ENCODE measurements at places on chromosomes 2 and 18.

DNA sequence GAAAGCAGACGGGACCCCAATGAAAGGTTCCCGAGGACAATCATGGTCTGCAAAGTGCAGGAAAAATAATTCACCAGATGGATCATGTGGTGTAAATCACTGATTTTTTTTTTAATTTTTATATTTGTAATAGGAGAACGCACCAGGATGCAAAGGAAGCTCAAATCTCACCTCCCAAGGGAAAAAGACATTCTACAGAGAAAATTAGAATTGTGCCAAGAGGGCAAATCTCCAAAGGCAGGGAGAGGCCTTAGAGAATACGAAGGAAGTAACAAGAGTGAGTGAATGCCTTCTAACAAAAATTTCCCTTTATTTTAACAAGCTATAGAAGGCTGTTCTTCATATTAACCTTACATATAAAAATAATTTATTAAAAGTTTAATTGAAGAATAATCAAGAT, 90.9 kb downstream of the ANKRD44 start:
- no peak for DNase-seq

DNA sequence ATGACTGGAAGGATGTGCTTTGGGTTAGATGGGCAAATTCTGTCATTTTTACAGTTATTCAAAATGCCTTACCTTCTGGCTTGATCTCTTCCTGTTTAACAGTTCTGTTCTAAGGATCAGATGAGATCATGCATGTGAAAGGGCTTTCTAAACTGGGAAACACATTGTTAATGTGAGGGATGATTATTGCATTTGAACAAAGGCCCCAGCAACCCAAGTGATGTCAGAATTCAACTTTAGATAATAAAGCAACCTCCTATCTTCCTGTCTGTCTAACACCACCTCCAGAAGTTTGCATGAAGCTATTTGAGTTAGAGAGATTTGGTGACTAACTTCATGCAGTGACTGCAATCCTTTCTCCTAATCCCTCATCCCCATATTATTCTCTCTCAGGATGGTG, 77.8 kb upstream of the B3GNT2 start:
- no peak for DNase-seq

GRCh38 chr2:38922902-38923301, 33.2 kb downstream of the ARHGEF33 start:
- no peak for DNase-seq

GRCh38 chr2:99615247-99615771, 125.5 kb upstream of the REV1 start:
- DNase-seq, result peak; percentile 47

GRCh38 chr2:231667496-231667895, 40.8 kb upstream of the PTMA start:
- no peak for DNase-seq

DNA sequence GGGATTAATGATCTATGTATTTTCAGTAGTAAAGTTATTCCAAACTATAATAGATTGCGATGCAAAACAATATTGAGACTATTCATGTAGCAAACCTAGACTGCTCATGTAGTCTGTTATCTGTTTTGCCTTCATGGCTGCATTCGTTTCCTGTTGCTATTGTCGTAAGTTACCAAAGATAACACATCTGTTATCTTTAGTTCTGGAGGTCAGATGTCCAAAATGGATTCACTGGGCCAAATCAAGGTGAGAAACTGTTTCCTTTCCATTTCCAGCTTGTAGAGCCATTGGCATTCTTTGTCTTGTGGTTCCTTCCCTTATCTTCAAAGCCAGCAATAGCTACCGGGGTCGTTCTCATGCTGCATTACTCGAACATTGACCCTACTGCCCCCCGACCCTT, 20.9 kb downstream of the ITGAV start:
- no peak for DNase-seq

- no peak for DNase-seq
These were observed 64.0 kb downstream of the INPP4A start for GRCh38 chr2:98508709-98509066.

GRCh38 chr2:230636684-230637271, 75.9 kb upstream of the CAB39 start:
- DNase-seq, result no peak

GRCh38 chr2:207960911-207961310, 64.4 kb downstream of the PLEKHM3 start:
- DNase-seq, result no peak

- DNase-seq, result no peak
These were observed 71.2 kb upstream of the DOCK10 start for GRCh38 chr2:225113371-225114015.

GRCh38 chr18:24763765-24764513, 303.5 kb downstream of the HRH4 start:
- DNase-seq, result no peak

DNA sequence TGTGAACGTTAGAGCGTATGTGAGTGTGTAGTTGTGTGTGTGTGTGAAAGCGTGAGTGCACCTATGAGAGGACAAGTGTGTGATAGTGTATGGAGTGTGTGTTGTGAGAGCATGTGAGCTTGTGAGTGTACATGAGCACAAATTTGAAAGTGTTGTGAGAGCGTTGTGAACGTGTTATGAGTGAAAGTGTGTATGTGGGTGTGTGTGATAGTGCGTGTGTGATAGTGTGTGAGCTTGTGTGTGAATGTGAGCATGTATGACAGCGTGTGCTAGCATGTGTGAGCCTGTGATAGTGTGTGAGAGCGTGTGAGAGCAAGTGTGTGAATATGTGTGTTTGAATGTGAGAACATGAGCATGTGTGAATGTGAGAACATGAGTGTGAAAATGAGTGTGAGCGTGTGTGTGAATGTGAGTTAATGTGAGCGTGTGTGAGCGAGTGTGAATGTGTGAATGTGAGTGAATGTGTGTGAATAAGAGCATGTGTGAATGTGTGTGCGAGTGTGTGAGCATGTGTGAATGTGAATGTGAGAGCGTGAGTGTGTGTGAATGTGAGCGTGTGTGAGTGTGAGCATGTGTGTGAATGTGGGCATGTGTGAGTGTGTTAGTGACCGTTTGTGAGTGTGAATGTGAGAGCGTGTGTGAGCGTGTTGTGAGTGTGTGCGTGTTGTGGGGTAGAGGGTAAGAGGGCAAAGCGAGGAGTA, 25.0 kb downstream of the RALB start:
- no peak for DNase-seq

- DNase-seq, result no peak
These were observed 8.2 kb upstream of the KIAA2012 start for GRCh38 chr2:202064881-202065230.

DNA sequence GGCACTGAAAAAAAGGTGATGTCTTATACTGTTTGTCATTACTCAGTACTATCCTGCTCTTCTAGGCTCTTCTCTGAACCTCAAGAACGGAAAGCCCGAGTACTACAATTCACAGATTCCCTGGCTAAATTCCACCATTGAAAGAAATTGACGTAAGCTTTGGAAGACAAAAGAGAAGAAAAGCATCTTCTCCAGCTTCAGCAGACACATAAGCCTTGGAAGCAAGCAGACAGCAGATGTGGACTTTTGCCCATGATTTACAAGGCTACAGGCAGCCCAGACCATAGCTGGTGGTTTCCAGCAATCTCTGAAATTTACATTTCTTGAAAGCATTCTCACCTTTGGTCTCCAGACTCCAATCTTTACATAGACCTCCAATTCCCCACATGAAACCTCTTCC, 289.0 kb downstream of the C1D start:
- no peak for DNase-seq

DNA sequence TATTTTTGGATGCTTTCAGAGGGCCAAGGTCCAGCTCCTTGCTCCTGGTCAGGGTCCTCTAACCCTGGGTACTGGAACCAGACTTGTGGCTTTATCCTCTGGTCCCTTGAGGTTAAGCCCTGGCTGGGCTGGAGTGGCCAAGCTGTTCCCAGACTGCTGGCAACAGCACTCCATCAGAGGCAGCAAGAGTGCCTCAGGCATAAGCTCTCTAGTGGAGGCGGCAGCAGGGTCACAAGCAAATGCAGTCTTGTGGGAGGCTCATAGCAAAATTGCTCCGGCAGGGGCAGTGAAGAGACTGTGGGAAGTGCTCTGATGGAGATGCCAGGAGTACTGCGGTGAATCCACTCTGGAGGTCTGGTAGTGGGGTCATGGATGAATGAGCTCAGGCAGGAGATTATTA, 128.9 kb upstream of the OTOS start:
- no peak for DNase-seq

GRCh38 chr2:238263204-238264071, 23.6 kb upstream of the HES6 start:
- peak; percentile 91 for DNase-seq

GRCh38 chr18:32469190-32469651, 1.5 kb downstream of the GAREM1 start:
- no peak for DNase-seq

- no peak for DNase-seq
These were observed 15.8 kb downstream of the KYNU start for GRCh38 chr2:142893241-142893640.

DNA sequence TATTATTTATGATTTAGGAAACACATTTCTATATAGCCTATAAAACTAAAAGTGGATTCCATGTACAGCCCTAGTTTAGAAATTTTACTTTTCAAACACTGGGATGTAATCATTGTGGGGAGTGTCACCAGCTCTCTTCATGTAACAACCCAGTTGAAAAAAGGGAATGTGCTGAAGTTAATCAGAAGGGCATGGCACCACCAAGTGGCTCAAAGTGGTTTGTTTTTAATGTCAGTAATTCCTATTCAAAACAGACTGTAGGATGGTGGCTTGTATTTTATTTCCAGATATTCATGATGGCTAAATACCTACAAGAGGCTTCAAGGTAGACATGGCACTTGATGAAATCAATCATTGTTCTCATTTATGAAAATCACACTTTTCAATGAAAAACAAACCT, 58.1 kb upstream of the TMEM182 start:
- DNase-seq, result no peak

- DNase-seq, result no peak
These were observed 2.8 kb downstream of the ECEL1 start for GRCh38 chr2:232484628-232485347.

GRCh38 chr2:28538652-28539051, 42.8 kb downstream of the PLB1 start:
- no peak for DNase-seq

- DNase-seq, result no peak
These were observed 81.8 kb downstream of the FAM168B start for GRCh38 chr2:131011486-131011885.

- no peak for DNase-seq
These were observed 226.5 kb upstream of the SPRED2 start for GRCh38 chr2:65658881-65659280.

DNA sequence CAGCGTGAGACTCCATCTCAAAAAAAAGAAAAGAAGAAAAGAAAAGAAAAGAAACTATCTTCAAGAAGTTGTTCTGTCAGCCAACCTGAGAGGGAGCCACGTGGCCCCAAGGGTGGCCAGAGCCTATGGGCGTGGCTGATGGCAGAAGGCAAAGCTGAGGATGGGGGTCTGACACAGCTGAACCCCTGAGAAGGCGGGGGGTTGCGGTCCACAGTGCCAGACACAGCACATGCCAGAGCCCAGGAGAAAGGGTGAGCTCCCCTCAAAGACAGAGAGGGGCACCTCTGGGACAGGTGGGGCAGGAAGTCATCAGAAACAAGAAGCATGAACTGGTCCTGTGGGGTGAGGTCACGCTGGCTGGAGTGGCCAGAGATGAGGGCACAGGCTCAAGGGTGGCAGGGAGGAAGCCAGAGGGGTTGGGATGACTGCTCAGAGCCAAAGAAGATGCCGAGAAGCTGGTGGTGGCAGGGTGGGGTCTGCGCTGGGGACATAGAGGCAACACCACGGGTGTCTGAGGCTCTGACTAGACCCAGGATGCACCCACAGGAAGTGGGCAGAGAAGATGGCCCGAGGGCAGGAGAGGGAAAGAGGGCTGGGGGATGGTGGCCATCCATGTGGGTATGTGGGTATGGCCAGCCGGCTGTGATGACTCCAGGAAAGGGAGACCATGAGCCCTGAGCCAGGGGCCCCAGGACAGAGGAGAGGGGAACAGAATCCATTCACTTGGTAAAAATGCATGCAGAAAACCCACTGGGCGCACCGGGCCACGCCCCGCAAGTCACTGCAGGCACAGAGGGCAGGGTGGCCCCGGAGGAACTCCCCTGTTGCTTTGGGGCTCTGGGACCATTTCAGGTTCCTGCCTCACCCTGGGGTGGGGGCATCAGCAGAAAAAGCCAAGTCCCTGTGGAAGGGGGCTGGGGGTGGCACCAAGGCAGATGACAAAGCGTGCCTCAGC, 8.4 kb downstream of the KIF1A start:
- no peak for DNase-seq

GRCh38 chr18:45782662-45783061, 42.8 kb upstream of the SIGLEC15 start:
- no peak for DNase-seq

- DNase-seq, result no peak
These were observed 337.4 kb upstream of the SLC14A2 start for GRCh38 chr18:45277908-45278307.

GRCh38 chr18:23716516-23716915, 27.3 kb downstream of the LAMA3 start:
- peak; percentile 30 for DNase-seq

- no peak for DNase-seq
These were observed 62.8 kb downstream of the BOD1L2 start for GRCh38 chr18:57209713-57210106.

DNA sequence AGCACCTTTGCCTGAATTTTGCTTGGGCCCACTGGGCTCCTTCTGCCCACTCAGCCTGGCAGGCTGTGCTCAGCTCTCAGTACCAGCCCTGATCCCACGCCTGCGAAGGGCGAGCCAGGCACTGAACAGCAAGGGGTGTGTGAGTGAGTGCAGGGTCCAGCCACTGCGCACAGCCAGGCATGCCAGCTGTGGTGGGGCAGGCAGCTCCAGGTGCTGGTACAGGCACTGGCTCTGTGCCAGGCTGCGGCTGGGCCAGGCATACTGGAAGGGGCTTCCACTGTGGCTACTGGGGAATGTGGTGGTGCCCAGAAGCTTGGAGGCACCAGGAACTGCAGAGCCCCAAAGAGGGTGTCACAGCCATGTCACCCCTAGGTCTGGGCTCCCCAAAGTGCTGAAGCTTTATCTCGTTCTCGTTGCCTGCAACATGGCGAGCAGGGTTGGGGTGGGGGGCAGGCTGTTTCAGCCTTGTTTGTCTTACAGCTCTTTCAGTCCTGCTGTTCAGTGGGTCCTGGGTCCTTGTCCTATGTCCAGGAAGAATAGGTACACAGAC, 8.8 kb downstream of the DYSF start:
- DNase-seq, result no peak

- no peak for DNase-seq
These were observed 42.4 kb downstream of the BMPR2 start for GRCh38 chr2:202418511-202418910.

GRCh38 chr2:237934186-237934585, 32.6 kb upstream of the UBE2F start:
- DNase-seq, result no peak

DNA sequence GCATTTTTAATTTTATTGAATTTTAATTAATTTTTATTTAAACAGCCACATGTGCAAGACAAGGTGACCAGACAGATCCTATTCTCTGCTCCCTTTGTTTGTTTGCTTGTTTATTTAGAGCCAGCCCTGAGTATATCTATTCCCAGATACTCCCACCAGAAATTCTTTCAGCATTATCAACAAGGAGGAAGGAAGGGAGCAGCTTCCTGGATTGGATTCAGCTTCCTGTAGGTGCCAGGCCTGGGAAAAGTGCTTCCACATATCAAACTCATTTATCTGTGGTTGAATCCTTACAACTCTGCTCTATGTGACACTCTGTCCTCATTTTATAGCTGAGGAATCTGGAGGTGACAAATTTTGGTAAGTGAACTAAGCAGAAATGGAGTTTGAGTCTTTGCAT, 60.5 kb upstream of the KLF7 start:
- DNase-seq, result no peak
